Stimulated activated CD8-positive, alpha-beta memory T cell treated with anti-CD3 and anti-CD28 coated beads, Interleukin-4, amount 100 ng/mL, for 1 hour (primary cell): ENCODE measurements at places on chromosomes 11 and 22.

DNA sequence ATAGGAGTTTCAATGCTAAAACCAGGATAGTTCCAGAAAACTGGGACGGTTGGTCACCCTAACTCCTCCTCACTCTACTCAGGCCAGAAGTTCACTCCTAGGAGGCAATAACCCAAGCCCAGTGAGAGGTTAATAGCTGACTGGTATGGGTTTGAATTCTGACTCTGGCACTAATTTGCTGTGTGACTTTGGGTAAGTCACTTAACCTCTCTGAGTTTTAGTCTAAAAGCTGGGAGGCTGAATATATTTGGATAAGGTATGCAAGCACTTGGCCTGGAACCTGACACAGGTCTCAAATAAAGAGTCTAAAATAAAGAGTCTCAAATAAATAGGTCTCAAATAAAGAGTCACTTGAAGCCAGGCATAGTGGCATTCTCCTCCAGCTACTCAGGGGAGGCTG is 6.2 kb upstream of the SEC14L6 start:
- DNase-seq, result no peak

- no peak for DNase-seq
Observed at GRCh38 chr11:133955945-133956421, 785 bp downstream of the IGSF9B start.

DNA sequence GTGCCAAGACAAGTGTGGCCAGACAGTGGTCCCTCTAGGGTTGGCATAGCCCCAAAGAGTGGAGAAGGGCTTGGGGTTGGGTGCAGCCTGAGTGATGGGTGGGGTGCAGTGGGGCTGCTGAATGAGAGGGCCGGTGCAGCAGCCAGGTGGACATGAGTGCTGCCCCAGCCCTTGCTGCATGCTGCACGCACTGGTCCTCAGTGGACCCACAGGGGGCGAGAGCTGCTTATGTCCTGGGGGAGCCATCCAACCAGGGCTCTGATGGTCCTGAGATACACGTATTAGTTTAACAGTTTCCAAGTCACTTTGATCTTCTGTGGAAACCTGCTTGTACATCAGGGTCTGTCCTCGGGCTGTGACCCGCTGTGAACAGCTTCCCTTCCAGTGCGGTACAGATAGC is 23.9 kb upstream of the ACR start:
- DNase-seq, result no peak

- DNase-seq, result no peak
Observed at GRCh38 chr22:50621948-50622722, 5.8 kb downstream of the ARSA start.

DNA sequence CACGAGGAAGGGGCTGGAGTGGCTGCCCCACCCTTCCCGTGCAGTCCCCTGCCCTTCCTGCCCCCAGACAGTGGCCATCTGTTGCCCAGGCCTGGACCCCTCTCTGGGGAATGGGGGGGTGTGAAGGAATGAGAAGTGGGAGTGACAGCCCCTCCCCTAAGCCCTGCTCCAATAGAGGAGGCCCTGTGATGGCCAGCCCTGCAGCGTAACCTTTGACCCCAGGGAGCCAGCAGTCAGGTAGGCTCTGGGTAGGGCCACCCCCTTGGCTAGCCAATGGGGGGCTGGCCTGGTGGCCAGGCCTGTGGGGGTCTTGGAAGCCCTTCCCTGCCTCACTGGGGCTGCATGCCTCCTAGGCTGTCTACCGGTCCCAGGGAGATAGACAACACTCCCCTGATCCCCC is 6.6 kb downstream of the FLRT1 start:
- no peak for DNase-seq

- DNase-seq, result no peak
Observed at GRCh38 chr11:60633645-60634044, 65.8 kb upstream of the MS4A8 start.
